ENCODE measurements at places on chromosomes 1 and 21.

DNA sequence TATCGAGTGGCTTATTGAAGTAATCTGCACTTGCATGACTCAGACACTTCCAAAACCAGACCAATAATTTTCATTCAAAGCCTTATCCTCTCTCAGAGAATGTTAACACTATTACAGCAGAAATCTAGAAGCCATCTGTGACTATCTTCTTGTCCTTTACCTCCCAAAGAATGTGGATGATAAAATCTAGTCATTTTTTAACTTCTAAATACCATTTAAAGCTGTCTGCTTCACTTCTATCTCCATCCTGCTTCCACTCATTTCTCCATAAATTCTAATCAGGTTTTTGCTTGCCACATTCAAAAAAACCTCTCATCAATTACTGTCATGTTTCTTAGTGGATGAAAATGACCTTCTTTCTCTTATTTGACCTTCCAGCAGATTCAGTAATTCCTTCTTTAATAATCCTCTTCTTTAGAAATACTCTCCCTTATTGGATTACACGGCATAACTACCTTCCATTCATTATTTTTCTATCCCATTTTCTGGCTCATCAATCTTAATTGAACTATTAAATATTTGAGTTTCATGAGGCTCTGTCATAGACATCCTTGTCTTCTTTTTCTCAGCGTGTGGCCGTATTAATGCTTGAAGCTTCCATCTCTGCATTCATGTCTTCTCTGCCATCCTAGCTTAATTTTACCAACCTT, 1999.4 kb downstream of the MRPL39 start:
- DNase-seq, result no peak

GRCh38 chr21:19275065-19275464, 871.5 kb upstream of the TMPRSS15 start:
- DNase-seq, result no peak

GRCh38 chr1:37453647-37454046, 20.7 kb upstream of the ZC3H12A start:
- no peak for DNase-seq

GRCh38 chr1:63922848-63923247, 149.0 kb downstream of the ROR1 start:
- no peak for DNase-seq

- DNase-seq, result peak; percentile 90
Observed at GRCh38 chr1:9004700-9005394, 21.4 kb downstream of the SLC2A7 start.

GRCh38 chr1:209569455-209570207, 13.9 kb upstream of the CAMK1G start:
- DNase-seq, result peak; percentile 84

- DNase-seq, result no peak
Observed at GRCh38 chr1:99589186-99589636, 56.7 kb upstream of the PALMD start.

- DNase-seq, result no peak
Observed at GRCh38 chr1:7343882-7344281, 427.2 kb upstream of the VAMP3 start.

- no peak for DNase-seq
Observed at GRCh38 chr1:145955436-145955835, 2.4 kb downstream of the LIX1L start.

DNA sequence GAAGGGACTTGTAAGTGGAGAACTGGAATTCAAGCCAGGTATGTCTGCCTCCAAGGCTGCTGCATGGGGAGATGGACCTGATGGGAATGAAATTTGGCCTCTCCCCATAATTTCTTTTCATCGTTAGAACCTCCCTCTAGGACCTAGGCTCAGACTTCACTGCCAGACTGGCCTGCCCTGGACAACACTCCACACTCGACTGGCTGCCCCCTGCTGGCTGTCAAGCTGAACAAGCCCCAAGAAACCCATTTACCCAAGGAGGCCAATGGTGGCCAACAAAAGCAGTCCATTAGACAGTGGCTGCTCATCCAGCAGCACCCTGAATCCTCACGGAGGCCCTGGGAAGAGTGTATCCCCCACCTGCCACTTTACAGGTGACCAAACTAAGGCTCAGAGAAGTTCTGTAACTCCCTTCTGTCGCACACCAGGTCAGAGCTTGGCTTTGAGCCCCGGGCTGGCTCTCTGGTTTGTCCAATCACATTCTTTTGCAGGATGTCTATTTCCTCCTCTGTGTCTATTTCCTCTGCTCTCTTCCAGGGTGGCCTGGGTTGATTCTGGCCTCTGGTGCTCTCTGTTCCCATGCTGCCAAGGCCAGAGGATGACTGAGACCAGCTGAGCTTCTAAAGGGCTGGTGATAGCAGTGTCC, 3.8 kb downstream of the RNF186 start:
- no peak for DNase-seq

- no peak for DNase-seq
Observed at GRCh38 chr1:186985889-186986491, 157.2 kb downstream of the PLA2G4A start.

- DNase-seq, result no peak
Observed at GRCh38 chr21:19507682-19508260, 1104.2 kb upstream of the TMPRSS15 start.

DNA sequence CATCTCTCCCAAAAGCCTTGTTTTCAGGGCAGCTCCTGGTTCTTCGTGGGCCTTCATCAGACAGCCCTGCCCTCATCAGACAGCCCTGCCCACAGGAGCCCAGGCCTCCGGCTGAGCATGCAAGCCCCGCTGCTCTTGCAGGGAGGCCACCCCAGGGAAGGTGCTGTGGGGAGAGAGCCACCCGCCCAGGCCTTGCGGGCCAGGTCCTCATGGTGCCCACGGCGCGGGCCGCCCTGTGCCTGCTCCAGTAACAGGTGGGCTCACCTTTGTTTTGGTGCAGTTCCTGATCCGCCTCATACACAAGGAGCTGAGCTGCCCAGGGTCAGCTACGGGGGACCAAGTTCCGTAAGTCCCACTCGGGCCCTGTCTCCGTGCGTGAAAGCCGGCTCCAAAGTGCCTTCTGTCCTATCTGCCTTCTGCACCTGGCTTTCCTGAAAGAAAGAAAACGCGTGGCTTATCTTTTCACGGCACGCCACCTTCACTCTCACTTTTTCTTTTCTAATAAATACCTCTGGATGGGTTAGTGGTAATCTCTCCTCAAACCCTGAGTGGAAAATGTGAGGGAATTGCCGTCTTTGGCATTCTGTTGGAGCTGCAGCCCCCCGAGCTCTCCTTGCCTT, 65.9 kb downstream of the SLC37A1 start:
- peak; percentile 47 for DNase-seq

GRCh38 chr1:64098436-64098835, 105.0 kb upstream of the UBE2U start:
- DNase-seq, result no peak

- peak; percentile 84 for DNase-seq
Observed at GRCh38 chr1:226912587-226913176, 27.4 kb upstream of the COQ8A start.

DNA sequence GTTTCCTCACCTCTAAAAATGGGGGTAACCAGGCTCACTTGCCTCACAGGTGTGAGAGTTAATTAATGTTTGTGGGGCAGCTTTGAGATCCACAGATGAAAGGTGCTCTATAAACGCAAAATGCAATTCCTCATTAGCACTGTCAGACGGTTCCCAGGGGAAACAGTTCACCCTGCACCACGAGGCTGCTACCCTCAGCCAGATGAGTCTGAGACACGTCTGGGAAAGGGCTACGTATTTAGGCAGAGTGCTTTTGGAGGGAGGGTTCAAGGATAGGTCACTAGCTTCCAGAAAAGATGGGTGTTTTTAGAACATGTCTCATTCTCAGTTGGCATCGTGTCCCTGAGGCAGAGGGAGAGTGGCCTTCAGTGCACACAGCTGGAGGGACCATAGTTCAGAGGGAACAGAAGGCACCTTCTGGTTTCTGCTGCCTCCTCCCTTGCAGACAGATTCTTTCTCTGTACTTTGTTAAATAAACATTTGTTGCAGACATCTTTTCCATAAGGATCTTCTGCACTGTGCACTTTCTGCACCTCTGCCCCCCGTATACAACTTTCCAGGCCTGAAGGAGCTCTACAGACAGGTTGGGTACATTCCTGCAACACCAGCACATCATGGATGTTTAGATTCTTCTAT, 139.9 kb downstream of the CLIC6 start:
- no peak for DNase-seq

- DNase-seq, result no peak
Observed at GRCh38 chr1:32413507-32414185, 19.4 kb upstream of the BSDC1 start.

GRCh38 chr1:37537378-37537777, 16.7 kb downstream of the SNIP1 start:
- DNase-seq, result no peak

- DNase-seq, result no peak
Observed at GRCh38 chr1:38173157-38173831, 126.7 kb upstream of the POU3F1 start.

Measured in spleen (tissue), 13 donors.